ENCODE measurements at places on chromosomes 13 and 19.
A peak's percentile ranks its signal among the peaks of the same experiment; 100 is the strongest.

GRCh38 chr13:100798739-100799361 lies 124.3 kb upstream of the TMTC4 start:
- no peaks in the 10 kb centered on the region for H3K4me1 ChIP-seq
- H3K27me3 ChIP-seq = no peaks in the 10 kb centered on the region
- H3K27ac ChIP-seq = no peak overlapping the region
- H3K4me3 ChIP-seq = no peak overlapping the region
- peaks cover 2% of the 10 kb centered on the region for H3K36me3 ChIP-seq

GRCh38 chr13:89687066-89687465 lies 1660.4 kb upstream of the MIR17HG start:
- peaks cover 13% of the 10 kb centered on the region for H3K4me1 ChIP-seq
- H3K27ac ChIP-seq = no peak overlapping the region
- H3K36me3 ChIP-seq = no peaks in the 10 kb centered on the region
- H3K4me3 ChIP-seq = no peak overlapping the region

GRCh38 chr19:57210381-57210780 lies 19.1 kb downstream of the ZNF264 start:
- H3K27ac ChIP-seq = no peak overlapping the region
- no peak for DNase-seq
- H3K36me3 ChIP-seq = peaks cover 39% of the 10 kb centered on the region
- no peaks in the 10 kb centered on the region for H3K27me3 ChIP-seq
- H3K4me3 ChIP-seq = no peak overlapping the region
- no peaks in the 10 kb centered on the region for H3K4me1 ChIP-seq

- H3K27ac ChIP-seq = peak overlapping the region; percentile 96
- peaks cover 5% of the 10 kb centered on the region for H3K36me3 ChIP-seq
- H3K4me1 ChIP-seq = peaks cover 40% of the 10 kb centered on the region
- H3K4me3 ChIP-seq = peak overlapping the region; percentile 48
- DNase-seq = no peak
- H3K27me3 ChIP-seq = no peaks in the 10 kb centered on the region
Measured at GRCh38 chr19:46944918-46945628, 74.6 kb upstream of the NPAS1 start.

GRCh38 chr19:48512504-48513288 lies 1.1 kb upstream of the LMTK3 start:
- H3K36me3 ChIP-seq = no peaks in the 10 kb centered on the region
- H3K27me3 ChIP-seq = peaks cover 8% of the 10 kb centered on the region
- no peak for DNase-seq
- no peak overlapping the region for H3K27ac ChIP-seq
- H3K4me1 ChIP-seq = peaks cover 12% of the 10 kb centered on the region

GRCh38 chr13:71290963-71291841 lies 575.8 kb downstream of the DACH1 start:
- no peak overlapping the region for H3K4me3 ChIP-seq
- H3K36me3 ChIP-seq = no peaks in the 10 kb centered on the region
- no peak overlapping the region for H3K27ac ChIP-seq
- no peak for DNase-seq
- H3K4me1 ChIP-seq = no peaks in the 10 kb centered on the region
- no peaks in the 10 kb centered on the region for H3K27me3 ChIP-seq

DNA sequence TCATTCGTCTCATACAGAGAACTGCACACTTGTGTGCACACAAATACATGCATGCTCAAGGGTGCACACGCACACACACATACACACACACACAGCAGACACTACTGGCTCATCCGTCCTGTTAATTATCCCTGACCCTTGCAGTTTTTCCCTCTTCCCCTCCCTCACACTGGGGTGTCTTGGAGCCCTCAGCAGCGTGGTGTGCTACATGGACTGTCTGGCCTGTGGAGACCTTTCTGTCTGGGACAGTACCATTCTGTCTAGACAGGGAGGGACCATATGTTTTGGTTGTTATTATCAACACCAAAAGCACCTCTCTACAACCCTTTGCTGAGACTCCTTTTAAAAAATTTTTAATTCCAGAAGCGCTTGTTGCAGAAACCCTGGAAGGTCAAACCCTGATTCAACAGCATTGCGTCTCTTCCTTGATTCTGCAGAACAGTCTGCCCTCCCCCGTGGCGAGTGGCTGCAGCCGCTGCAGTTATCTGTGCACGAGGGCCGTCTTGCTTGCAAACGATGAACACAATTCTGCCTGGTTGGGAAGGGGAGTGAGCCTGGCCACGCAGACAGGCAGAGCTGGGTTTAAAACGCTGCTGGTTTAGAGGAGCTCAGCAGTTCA lies 374.0 kb downstream of the IRS2 start:
- H3K4me1 ChIP-seq = peaks cover 32% of the 10 kb centered on the region
- H3K4me3 ChIP-seq = peak overlapping the region; percentile 45

- no peak for DNase-seq
- H3K27ac ChIP-seq = no peak overlapping the region
- no peak overlapping the region for H3K4me3 ChIP-seq
- H3K36me3 ChIP-seq = no peaks in the 10 kb centered on the region
- peaks cover 9% of the 10 kb centered on the region for H3K4me1 ChIP-seq
Measured at GRCh38 chr13:48873081-48873480, 102.6 kb upstream of the FNDC3A start.

- H3K27me3 ChIP-seq = no peaks in the 10 kb centered on the region
- H3K4me1 ChIP-seq = peaks cover 21% of the 10 kb centered on the region
- no peaks in the 10 kb centered on the region for H3K36me3 ChIP-seq
- no peak for DNase-seq
- H3K27ac ChIP-seq = peak overlapping the region; percentile 77
- peak overlapping the region; percentile 56 for H3K4me3 ChIP-seq
Measured at GRCh38 chr13:103883698-103884097, 817.5 kb upstream of the SLC10A2 start.

- no peak overlapping the region for H3K4me3 ChIP-seq
- DNase-seq = peak; percentile 18
- no peaks in the 10 kb centered on the region for H3K27me3 ChIP-seq
- no peak overlapping the region for H3K27ac ChIP-seq
Measured at GRCh38 chr19:43561139-43561970, 14.0 kb downstream of the XRCC1 start.

- DNase-seq = no peak
- no peaks in the 10 kb centered on the region for H3K27me3 ChIP-seq
- peaks cover 1% of the 10 kb centered on the region for H3K36me3 ChIP-seq
- peaks cover 76% of the 10 kb centered on the region for H3K4me1 ChIP-seq
- no peak overlapping the region for H3K4me3 ChIP-seq
Measured at GRCh38 chr13:33260168-33261098, 25.1 kb downstream of the STARD13 start.

DNA sequence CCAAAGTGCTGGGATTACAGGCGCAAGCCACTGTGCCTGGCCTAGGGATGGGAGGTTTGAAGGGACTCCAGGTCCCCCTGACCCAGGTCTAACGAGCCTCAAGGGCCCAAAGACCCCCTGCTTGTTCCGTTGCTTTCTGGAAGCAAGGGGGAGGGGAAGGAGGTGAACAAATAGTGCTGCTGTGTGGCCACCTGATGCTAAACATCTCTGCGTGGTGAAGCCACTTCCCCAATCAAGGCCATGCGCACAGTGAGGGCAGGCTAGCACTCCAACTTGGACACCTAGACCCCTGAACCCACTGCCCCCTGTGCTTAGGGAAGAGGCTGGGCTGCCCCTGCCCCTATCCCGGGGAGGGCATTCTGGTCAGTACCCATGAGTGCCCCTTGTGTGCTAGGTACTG lies 24.0 kb downstream of the CARM1 start:
- no peak overlapping the region for H3K4me3 ChIP-seq
- H3K4me1 ChIP-seq = peaks cover 46% of the 10 kb centered on the region
- H3K36me3 ChIP-seq = no peaks in the 10 kb centered on the region
- no peak for DNase-seq

DNA sequence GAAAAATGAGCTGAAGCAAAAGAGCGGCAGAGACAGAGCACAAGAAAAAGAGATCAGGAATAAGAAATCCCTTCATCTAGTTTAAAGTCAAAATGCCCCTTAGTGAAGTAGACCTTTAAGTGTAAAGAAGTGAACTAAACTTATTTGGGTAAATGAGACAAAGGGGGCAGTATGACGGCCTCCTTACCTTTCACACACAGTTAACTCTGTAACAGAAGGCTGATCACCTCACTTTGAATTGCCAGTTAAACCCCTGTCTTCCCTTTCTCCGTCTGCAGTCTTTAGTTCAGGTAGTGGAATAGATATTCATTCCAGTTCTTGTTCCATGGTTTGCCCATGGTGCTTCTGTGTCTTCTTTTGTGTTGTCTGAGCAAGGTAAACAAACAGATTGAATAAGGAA lies 1029.8 kb downstream of the DIAPH3 start:
- H3K4me1 ChIP-seq = no peaks in the 10 kb centered on the region
- no peak overlapping the region for H3K4me3 ChIP-seq
- H3K27me3 ChIP-seq = no peaks in the 10 kb centered on the region

GRCh38 chr19:55175117-55175867 lies 4.8 kb downstream of the SYT5 start:
- H3K4me3 ChIP-seq = no peak overlapping the region
- H3K36me3 ChIP-seq = no peaks in the 10 kb centered on the region
- H3K27ac ChIP-seq = no peak overlapping the region
- peaks cover 27% of the 10 kb centered on the region for H3K27me3 ChIP-seq

DNA sequence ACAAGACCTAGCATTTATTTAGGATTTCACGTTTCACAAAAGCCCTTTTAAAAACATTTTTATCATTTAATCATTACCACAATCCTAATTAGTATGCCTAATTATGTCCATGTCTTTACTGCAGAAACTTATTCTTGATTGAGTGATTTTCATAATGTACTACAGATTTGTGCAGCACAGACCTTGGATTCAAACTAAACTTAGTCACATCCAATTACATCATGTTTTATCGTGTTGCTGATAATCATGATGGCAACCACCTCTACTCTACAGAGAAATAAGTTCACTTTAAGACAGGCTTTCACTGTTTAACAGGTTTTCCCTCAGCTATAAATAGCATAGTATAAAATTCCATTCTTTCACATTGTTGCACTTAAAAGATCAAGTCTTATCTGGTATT lies 240.9 kb upstream of the RFC3 start:
- peaks cover 8% of the 10 kb centered on the region for H3K4me1 ChIP-seq
- no peak for DNase-seq
- H3K27ac ChIP-seq = no peak overlapping the region
- no peaks in the 10 kb centered on the region for H3K27me3 ChIP-seq
- no peak overlapping the region for H3K4me3 ChIP-seq

- peaks cover 15% of the 10 kb centered on the region for H3K4me1 ChIP-seq
- H3K4me3 ChIP-seq = no peak overlapping the region
- no peak overlapping the region for H3K27ac ChIP-seq
- DNase-seq = no peak
- no peaks in the 10 kb centered on the region for H3K36me3 ChIP-seq
Measured at GRCh38 chr13:105634059-105634458, 901.4 kb downstream of the EFNB2 start.
